ENCODE measurements at places on chromosomes 7 and 10.
A peak's percentile ranks its signal among the peaks of the same experiment; 100 is the strongest.

DNA sequence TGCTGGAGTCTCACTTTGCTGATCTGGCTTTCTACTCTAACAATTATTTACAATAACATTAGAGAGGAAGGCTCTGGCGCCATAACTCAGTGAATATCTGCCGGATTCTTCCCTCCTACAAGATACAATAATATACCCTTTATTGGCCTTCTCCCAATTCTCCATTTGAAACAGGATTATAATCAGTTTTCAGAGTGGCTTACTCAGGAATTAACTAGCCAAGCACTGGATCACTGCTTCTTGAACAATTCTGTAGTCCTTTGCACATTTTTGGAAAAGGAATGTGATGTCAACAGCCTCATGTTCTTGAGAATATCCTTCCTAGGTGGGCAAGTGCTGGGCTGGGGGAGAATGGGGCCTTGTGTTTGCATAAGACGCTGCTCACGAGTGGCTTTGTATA lies 125.9 kb downstream of the HIPK2 start:
- no peak for DNase-seq

- no peak for DNase-seq
These were observed 24.9 kb upstream of the GIMAP7 start for GRCh38 chr7:150489782-150490181.

DNA sequence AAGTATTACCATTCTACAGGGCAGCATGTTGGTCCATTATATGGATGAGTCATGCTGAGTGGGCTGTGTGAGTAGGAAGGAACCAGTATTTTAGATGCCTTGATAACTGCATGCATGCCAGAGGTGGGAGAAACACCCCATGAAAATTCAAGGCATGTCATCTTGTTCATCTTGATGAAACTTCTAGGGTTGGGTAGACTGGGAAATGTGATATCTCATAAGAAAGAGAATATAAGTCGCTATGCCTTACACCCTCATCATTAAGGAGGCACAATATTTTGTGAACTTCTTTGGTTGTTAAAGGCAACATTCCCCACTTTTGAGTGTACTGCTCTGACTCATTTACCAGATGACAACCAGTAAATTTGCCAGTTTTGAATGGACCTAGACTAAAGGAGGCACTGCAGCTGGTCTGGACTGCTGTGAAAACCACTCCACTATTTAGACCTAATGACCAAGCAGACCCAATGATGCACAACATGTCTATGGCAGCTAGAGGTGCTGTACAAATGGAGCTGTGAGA lies 48.0 kb downstream of the ZNF365 start:
- DNase-seq: no peak

DNA sequence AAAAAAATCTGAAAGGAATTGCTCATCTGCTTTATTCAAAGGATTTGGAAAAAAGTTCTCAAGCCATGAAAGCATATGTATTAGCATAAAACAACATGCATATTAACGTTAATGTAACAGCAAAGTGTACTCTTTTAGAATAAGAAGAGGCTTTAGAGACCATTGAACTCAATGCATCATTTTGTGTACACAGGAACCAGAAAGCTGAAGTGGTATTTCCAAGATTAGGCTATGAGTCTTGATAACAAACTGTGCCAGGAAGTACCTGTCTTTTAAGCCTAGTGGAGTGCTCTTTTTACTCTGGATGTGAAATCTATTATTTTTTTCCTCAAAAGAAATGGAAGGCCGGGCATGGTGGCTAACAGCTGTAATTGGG lies 164.2 kb downstream of the THSD7A start:
- DNase-seq: no peak

GRCh38 chr10:58740620-58741369 lies 228.1 kb downstream of the BICC1 start:
- DNase-seq: no peak

GRCh38 chr10:57664815-57665214 lies 602.9 kb downstream of the IPMK start:
- no peak for DNase-seq

GRCh38 chr7:16399916-16400892 lies 21.1 kb downstream of the CRPPA start:
- DNase-seq: no peak

DNA sequence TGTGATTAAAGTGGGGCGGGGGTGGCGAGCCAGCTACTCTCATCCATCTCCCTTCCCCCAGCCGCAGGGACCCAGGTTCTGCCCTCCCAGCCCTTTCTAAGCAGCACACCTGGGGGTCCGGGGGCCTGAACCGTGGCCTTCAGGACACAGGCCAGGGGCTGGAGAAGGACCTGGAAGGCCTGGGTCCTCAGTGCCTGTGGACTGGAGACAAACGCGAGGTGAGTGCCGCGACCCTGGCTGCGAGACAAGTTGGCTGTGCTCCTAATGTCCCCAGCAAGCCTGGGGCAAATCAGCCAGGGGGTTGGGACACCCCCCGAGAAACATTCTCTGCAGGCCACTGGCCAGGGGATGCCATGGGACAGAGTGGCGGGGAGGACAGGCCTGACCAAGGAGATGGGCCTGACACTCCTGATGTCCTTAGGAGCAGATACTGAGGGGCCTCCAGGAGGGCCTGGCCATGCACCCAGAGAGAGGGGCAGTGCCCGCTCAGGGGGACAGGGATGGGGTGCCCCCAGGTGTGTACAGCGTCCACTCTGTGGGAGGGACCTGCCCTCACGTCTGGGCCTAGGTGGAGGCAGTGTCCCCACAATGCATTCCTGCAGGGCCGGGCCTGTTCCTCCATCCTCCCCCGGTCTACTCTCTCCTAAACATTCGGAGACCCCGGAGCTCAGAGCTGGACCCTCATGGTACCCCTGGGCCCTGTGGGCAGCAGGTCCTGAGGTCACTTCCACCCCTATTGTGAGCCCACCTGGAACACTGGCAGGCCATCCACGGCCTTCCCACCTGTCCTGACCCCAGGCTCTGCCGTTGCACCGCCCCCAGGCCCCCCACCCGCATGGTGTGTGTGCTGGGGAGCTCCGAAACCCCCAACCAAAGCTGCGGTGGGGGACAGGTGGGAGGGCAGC lies 13.1 kb downstream of the BRAT1 start:
- no peak for DNase-seq

DNA sequence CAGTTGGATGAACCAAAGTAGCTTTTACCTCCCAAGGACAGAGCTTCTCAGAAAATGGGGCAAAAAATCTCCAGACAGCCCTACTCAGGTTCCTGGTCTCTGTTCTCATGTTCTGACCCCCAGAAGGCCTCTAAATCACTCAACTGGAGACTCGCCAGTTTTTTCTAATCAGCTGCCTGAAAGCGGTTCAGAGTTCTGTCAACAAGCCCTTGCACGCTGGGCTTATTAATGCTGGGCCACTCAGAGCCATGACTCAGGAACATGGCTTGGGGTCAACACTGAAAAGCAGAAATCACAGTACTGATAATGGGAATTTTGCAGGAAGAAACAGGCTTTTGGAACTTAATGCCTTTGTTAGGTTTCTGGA lies 15.3 kb downstream of the ECHDC3 start:
- DNase-seq: no peak

DNA sequence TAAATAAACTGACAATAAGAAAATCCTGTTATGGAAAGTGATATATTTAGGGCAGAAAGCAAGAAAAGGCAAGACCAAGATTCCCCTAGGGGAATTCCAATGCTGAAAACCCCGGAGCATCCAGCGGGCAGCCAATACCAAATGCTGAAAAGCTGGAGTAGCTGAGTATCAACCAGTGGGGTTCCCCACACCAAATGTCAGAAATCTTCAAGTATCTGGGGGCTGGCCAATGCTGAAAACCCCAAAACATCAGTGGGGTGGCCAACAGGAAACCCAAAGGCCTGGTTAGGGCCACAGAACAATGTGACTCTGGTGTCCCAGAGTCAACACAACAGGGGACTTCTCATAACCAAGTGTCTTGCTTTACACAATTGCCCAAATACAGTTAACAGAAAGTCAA lies 271.8 kb upstream of the CACNA2D1 start:
- DNase-seq: no peak

GRCh38 chr7:33719059-33719581 lies 186.2 kb upstream of the BMPER start:
- no peak for DNase-seq

GRCh38 chr10:14001298-14002040 lies 329.3 kb downstream of the FRMD4A start:
- DNase-seq: no peak

DNA sequence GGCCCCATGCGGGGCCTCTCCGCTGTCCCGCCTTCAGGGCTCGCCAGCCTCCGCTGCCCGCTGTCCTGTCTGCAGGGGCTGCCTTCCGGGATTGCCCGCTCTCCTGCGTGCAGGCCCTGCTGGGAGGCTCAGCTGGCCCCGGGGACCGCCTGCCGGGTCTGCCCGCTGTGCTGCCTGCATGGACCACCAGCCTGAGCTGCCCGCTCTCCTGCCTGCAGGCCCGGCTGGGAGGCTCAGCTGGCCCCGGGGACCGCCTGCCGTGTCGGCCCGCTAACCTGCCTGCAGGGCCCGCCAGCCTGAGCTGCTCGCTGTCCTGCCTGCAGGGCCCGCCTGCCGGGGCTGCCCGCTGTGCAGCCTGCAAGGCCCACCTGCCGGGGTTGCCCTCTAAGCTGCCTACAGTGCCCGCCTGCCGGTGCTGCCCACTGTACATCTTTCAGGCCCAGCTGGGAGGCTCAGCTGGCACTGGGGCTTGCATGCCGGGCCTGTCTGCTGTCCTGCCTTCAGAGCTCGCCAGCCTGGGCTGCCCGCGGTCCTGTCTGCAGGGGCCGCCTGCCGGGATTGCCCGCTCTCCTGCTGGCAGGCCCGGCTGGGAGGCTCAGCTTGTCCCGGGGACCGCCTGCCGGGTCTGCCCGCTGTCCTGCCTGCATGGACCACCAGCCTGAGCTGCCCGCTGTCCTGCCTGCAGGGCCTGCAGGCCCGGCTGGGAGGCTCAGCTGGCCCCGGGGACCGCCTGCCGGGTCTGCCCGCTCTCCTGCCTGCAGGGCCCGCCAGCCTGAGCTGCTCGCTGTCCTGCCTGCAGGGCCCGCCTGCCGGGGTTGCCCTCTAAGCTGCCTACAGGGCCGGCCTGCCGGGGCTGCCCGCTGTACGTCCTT lies 165.1 kb downstream of the GLRX3 start:
- DNase-seq: peak; percentile 56

GRCh38 chr7:103143868-103144267 lies 5.0 kb downstream of the NAPEPLD start:
- DNase-seq: no peak

DNA sequence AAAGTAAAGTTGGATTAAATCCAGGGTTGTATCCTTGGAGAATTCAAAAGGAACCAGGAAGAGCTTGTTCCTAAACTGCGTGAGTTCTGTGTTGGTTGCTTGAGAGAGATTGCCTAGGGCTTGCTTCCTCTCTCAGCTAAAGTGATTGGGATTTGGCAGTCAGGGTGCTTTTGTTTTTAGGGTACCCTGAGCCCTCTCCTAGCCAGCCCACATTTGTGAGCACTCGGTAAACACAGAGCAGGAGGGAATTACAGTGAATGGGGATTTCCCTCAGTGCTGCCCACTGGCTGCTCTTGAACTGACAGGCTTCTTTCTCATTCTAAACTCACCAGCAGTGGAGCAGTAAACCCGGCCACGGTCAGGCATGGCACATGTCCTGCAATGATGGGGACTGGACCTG lies 146.9 kb downstream of the TPST1 start:
- DNase-seq: no peak

DNA sequence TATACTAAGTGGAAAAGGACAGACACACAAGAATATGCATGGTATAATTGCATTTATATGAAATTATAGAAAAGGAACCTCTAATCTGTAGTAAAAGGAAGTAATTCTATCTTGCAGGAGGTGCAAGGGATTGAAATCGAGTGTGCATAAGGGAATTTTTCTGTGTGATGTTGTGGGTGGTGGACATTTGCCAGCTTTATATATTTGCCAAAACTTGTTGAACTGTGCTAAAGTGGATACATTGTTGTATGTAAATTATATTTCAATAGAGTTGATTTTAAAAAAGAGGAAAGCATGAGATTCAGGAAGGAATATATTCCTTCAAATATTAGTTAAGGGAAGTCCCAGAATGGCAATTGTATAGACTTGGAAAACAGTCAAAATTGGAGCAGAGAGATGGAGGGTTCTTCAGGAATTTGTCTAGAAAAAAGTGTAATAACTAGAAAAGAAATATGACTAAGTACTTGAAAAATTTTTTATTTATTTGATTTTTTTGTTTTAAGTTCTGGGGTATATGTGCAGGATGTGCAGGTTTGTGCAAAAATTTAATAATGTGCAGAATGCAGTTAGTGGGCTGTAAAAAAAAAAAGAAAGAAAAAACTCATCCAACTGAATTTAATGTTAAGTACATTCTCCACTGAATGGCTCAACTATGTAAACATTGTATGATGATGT lies 96.1 kb downstream of the ARL4A start:
- DNase-seq: no peak

DNA sequence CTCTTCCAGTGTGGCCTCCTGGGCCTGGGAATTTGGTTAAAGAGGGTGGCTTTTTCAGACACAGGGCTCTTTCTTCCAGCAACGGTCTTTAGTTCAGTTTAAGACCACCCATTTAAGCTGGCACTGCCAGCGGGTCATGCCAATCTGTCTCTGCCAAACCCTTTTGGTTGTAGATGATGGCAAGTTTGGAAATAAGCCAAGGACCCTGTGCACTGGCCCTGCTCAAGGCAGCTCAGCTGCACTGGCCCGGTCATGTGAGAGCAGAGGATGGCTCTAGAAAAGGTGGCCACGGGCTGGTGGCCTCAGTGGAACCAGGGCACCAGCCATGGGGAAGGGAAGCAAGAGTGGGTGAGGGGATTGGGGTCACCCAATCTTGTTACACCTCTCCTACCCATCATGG lies 294.1 kb downstream of the GLRX3 start:
- DNase-seq: no peak

DNA sequence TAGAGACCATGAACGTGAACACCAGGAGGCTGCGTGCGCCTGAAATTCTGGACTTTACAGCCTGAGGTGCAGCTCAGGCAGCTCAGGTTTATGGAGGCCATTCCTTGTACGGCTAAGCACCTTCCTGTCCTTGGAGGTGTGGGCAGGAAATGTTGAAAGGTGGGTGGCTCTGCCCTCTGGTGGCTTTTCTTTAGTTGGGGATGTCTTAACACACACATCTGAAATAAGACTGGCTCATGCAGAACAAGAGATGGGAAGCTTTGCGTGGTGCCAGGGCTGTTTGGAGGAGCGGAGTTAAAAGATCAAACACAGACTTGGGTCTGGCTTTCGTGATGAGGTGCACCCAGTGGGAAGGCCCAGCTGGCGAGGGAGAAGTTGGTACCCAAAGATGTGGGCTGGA lies 64.1 kb downstream of the DOCK1 start:
- no peak for DNase-seq

- no peak for DNase-seq
These were observed 338.6 kb upstream of the SEMA3A start for GRCh38 chr7:84533182-84533581.

GRCh38 chr7:21947056-21947455 lies 1.4 kb upstream of the CDCA7L start:
- DNase-seq: no peak

GRCh38 chr7:130922206-130923112 lies 188.5 kb upstream of the KLF14 start:
- DNase-seq: no peak

GRCh38 chr7:122412883-122413282 lies 108.3 kb upstream of the FEZF1 start:
- no peak for DNase-seq

GRCh38 chr10:1186683-1186990 lies 130.5 kb downstream of the WDR37 start:
- no peak for DNase-seq

- DNase-seq: no peak
These were observed 13.5 kb upstream of the MGAM2 start for GRCh38 chr7:142098004-142098403.

Data from activated CD8-positive, alpha-beta memory T cell treated with anti-CD3 and anti-CD28 coated beads for 1 hour (primary cell).